ENCODE measurements at places on chromosomes 16 and 17. TPM values are rescaled to one million over a fixed set of nuclear protein-coding genes. Genes with fewer than 3 reads are reported as not detected.

TAC4 gene
- not detected for total RNA-seq

EFNB3 gene
- not detected for total RNA-seq

DNA sequence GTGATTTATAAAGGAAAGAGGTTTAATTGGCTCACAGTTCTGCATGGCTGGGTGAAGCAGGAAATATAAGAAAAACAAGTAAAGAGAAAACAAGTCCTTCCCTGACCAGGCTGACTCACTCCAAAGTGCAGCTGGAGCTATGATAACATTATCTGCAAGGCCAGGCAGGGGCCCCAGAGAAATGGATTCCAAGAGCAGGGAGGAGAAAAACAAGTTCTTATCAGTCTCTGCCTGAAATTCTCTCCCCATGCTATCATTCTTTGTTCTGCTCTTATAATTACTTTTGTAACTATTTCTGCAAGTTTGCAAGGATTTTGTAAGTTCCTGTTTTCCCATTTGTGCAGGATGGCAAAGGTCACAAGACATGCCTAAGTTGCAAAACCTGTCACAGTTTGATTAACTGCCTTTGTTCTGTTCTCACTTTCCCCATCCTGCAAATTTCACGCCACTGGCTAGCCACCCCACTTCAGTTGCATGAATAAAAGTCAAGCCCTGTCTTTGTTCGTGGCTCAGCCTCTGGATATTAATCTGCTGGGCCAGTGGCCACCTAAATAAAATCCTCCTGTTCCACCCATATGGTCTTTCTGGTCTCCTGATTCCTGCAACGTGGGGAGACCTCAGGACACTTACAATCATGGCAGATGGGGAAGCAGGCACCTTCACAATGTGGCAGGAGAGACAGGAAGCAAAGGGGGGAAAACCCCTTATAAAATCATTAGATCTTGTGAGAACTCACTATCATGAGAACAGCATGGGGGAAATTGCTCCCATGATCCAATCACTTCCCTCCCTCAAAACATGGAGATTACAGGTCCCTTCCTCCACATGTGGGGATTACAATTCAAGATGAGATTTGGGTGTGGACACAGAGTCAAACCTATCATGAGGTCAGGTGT lies 13.1 kb downstream of the ABCA9 start:
- ATAC-seq: peak; percentile 92

- no peak for ATAC-seq
Observed at GRCh38 chr16:55328611-55329569, 4.9 kb downstream of the IRX6 start.

GRCh38 chr16:55301385-55302008 lies 22.5 kb upstream of the IRX6 start:
- no peak for ATAC-seq

GRCh38 chr17:71257096-71257495 lies 863.7 kb upstream of the SOX9 start:
- no peak for ATAC-seq

DNA sequence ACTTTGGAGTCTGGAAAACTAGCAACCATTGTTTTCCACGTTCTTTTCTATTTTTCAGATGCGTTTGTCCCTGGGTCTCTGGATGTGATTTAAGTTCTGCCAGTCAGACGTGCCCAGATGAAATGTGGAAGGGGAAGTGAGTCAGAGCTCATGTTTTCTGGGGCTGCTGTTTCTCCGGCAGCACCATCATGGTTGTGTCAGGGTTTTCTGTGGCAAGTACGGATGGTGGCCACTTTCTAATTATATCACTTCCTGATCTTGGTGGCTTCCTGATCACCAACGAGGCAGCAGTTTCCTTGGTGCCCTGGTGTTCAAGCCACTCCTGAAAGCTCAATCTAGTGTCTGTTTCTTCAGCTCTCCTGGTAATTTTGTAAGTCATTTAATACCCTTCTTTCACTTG lies 31.4 kb upstream of the PMFBP1 start:
- ATAC-seq: peak; percentile 54

GRCh38 chr17:39196241-39196807 lies 1.1 kb downstream of the CACNB1 start:
- ATAC-seq: no peak

GRCh38 chr17:3552916-3553315 lies 4.7 kb downstream of the TRPV3 start:
- ATAC-seq: no peak

GRCh38 chr17:55663400-55663799 lies 59.3 kb downstream of the TMEM100 start:
- ATAC-seq: no peak

DNA sequence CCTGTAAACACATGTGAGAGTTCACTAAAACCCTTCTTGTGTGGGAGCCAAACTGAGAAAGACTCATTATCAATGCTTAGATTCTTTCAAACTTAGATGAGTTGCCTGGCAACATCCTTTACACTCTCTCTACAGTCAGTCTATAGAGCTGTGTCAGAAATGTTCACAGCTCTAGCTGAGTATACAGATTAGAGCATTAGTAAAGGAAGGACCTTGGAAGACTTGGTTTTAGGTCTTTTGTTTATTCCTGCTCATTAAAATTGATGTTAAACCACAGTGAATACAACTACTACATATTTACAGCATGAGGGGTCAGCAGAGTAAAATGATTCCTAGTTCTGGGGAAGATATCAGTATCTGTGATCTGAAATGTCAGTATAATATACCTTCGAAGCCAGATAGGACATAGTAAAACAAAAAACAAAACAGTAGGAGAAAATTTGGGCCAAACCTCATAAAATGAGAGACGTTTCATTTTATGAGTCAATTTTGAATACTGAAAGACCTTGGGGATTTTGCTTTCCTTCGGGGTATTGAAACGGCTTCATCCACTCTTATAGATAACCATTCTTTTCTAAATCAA lies 186.0 kb downstream of the TANC2 start:
- ATAC-seq: no peak

- peak; percentile 42 for ATAC-seq
Observed at GRCh38 chr16:11611871-11612664, 25.3 kb upstream of the LITAF start.

DNA sequence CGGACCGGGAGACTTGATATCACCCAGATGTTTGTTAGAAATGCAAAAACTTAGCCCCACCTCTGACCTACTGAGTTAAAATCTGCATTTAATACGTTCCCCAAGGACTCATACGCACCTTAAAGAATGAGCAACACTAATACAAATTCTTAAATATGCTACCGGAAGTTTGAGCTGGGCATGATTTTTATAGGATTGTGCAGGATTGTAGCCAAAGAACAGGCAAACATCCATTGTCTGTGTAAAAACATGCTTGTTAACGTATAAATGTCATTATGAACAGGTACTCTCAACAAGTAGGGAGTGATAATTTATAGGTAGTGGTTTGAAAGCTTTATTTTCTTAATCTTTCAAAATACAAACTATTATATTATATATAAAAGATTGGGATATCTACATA lies 22.3 kb upstream of the COX10 start:
- no peak for ATAC-seq

DNA sequence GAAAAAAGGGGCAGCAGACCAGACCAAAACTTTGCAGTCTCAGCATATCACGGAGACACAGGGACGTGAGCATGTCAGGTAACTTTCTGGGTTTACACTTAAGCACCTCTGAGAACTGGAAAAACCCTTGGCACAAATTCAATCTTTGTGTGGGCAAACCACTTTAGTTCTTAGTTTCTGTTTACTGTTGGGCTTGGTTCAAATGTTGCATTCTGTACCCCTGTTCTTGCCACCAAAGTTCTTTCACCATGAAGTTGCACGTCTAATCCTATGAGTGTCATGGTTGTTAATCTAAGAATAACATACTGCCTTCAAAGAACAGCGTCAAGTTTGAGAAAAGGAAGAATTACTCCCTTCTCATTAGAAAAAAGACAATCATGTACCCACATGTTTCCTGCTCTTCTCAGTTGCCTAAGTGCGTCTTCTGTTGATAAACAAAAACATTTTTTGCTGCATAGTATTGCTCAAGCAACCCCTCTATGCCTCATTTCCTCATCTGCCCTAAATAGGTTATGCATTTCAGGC lies 11.6 kb downstream of the KRT33A start:
- ATAC-seq: no peak

DNA sequence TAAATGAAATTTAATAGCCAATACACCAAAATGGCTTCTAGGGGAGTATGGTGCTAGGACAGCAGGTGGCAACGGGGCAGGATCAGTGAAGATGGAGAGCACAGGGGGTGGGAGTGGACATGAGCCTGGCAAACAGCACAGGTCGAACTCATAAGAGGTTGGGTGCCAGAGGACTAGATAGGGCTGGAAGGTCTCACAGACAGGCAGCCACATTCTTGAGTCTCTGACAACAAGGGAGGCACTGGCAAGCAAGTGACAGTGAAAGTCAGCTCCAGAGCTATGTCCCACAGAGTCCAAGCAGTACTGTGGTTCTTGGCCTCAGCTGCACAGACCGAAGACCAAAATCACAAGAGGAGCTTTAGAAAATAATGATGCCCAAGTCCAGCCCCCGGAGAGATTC lies 61.2 kb downstream of the USP31 start:
- no peak for ATAC-seq

- no peak for ATAC-seq
Observed at GRCh38 chr16:87474017-87474416, 18.8 kb downstream of the ZCCHC14 start.

DNA sequence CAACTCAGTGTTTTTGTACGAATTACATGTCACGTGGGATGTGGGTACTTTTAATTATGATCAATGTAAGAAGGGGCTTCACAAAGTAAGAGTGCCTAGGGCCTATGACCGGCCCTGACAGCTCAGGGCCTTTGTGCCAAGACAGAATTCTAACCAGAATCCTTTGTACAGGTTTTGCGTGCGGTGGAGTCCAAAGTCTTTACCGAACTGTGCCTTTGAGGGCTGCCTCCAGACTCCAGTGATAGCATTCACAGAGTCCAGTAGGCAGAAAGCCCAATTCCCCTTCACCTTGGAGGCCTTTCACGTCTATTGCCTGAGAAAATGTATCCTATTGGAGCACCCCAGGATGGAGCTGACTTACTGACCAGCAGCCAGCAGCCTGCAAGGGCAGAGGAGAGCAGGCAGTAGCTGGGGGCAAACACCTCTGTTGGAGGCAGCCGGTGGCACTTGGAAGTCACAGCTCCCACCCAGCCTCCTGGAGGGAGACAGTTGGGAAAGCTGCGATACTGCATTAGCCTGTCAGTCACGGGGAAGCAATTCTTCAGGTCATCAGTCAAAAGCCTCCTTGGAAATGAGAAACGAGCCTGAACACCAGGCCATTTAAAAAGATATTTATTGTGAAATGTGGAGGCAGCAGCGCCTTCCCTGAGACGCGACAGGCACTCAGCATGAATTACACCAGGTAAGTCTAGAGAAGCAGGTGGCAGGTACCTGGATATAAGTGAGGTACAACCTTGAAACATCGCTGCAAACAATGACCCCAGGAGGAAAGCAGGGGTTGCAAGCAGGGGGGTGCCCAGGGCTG lies 98.1 kb upstream of the CDYL2 start:
- ATAC-seq: no peak

DNA sequence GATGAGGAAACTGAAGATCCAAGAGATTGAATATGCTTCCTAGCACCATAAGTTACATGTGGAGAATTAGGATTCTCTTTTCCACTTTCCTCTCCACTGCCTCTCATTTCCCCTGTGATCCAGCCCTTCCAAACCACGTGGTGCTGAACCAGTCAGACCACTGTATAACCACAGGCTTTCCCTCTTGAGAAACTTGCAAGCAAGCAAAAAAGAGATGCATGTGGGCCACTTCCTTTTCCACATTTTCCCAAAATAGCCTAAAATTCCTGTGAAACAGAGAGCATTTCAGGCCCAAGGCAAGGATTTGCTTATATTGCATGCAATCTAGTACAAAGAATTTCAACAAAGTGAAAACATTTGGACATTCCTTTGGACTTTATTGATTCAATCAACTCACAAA lies 59.3 kb upstream of the KSR1 start:
- ATAC-seq: no peak
